ENCODE measurements at places on chromosomes 5 and 9. TPM values are rescaled to one million over a fixed set of nuclear protein-coding genes. Genes with fewer than 3 reads are reported as not detected.

The PCDHGA1 gene
- total RNA-seq = 0.52 TPM

The CBY3 gene
- total RNA-seq = not detected

The GMCL2 gene
- not detected for total RNA-seq

The SHB gene
- 3.1 TPM for total RNA-seq

The PCAT7 gene
- not detected for total RNA-seq

The SARDH gene
- total RNA-seq = 5.7 TPM

The LHX2 gene
- under 0.01 TPM for total RNA-seq

The CTXN3 gene
- 1.0 TPM for total RNA-seq

The GOLGA1 gene
- 11.0 TPM for total RNA-seq

The CCDC112 gene
- 1.0 TPM for total RNA-seq

The SPINK6 gene
- total RNA-seq = not detected

The KCNT1 gene
- 1.6 TPM for total RNA-seq

The RAPGEF6 gene
- 29.7 TPM for total RNA-seq

The NTNG2 gene
- under 0.01 TPM for total RNA-seq

The DBN1 gene
- total RNA-seq = 108 TPM

The CDKN2A gene
- not detected for total RNA-seq

The CARTPT gene
- not detected for total RNA-seq

The ZSWIM6 gene
- 9.9 TPM for total RNA-seq

The ORM2 gene
- not detected for total RNA-seq

The APBA1 gene
- 2.6 TPM for total RNA-seq

The EDIL3 gene
- 14.1 TPM for total RNA-seq

The FGFR4 gene
- 51.1 TPM for total RNA-seq

The NOXA1 gene
- total RNA-seq = 0.52 TPM

The GGTA1 gene
- total RNA-seq = 6.3 TPM

The C5orf52 gene
- not detected for total RNA-seq

The DDX31 gene
- total RNA-seq = 6.3 TPM

The CCNI2 gene
- total RNA-seq = not detected

The OBP2B gene
- total RNA-seq = not detected

The FOXI1 gene
- total RNA-seq = not detected

The ZNF300 gene
- total RNA-seq = 5.2 TPM

The CDHR2 gene
- total RNA-seq = not detected

The IL5 gene
- not detected for total RNA-seq

The NRARP gene
- 2.1 TPM for total RNA-seq

The SLC28A3 gene
- total RNA-seq = not detected

The POU5F2 gene
- total RNA-seq = 4.7 TPM

The TMEFF1 gene
- total RNA-seq = not detected

The AGXT2 gene
- not detected for total RNA-seq

The PHF24 gene
- under 0.01 TPM for total RNA-seq

The CCL27 gene
- total RNA-seq = not detected

The C9 gene
- 1.0 TPM for total RNA-seq

The CD274 gene
- total RNA-seq = 0.52 TPM

The IFNA7 gene
- not detected for total RNA-seq

The LRSAM1 gene
- total RNA-seq = 10.4 TPM

The RACK1 gene
- total RNA-seq = 4,748 TPM

The RELL2 gene
- under 0.01 TPM for total RNA-seq

The CDX1 gene
- total RNA-seq = not detected

The LURAP1L gene
- total RNA-seq = 14.1 TPM

The IDNK gene
- total RNA-seq = 3.1 TPM

The SH3GL2 gene
- total RNA-seq = under 0.01 TPM

The SNX18 gene
- 29.2 TPM for total RNA-seq

The KIF4B gene
- total RNA-seq = under 0.01 TPM

The EQTN gene
- total RNA-seq = not detected

The SAXO1 gene
- not detected for total RNA-seq

The DPYSL3 gene
- 109 TPM for total RNA-seq

The SPATA31D4 gene
- total RNA-seq = not detected

The WDR31 gene
- total RNA-seq = 2.1 TPM

The ETF1 gene
- 45.4 TPM for total RNA-seq

The C9orf153 gene
- 1.6 TPM for total RNA-seq

All from skeletal muscle tissue (tissue), 5 donors.